ENCODE measurements at places on chromosomes 1 and 21.

- DNase-seq, result no peak
Measured at GRCh38 chr1:78298349-78298748, 192.4 kb upstream of the PTGFR start.

DNA sequence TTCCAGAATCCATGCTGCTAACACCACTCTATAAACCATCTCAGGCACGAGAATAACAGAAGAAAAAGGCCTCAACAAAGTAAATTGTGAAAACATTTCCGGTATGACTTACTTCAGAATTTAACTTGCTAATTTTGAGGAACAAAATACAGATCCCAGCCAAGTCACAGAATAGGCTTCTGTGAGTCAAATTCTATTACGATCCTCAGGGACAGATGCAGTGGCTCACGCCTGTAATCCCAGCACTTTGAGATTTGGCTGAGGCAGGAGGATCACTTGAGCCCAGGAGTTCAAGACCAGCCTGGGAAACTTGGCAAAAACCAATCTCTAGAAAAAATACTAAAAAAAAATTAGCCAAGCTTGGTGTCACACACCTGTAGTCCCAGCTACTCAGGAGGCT lies 8.8 kb upstream of the CCDC27 start:
- DNase-seq, result no peak

DNA sequence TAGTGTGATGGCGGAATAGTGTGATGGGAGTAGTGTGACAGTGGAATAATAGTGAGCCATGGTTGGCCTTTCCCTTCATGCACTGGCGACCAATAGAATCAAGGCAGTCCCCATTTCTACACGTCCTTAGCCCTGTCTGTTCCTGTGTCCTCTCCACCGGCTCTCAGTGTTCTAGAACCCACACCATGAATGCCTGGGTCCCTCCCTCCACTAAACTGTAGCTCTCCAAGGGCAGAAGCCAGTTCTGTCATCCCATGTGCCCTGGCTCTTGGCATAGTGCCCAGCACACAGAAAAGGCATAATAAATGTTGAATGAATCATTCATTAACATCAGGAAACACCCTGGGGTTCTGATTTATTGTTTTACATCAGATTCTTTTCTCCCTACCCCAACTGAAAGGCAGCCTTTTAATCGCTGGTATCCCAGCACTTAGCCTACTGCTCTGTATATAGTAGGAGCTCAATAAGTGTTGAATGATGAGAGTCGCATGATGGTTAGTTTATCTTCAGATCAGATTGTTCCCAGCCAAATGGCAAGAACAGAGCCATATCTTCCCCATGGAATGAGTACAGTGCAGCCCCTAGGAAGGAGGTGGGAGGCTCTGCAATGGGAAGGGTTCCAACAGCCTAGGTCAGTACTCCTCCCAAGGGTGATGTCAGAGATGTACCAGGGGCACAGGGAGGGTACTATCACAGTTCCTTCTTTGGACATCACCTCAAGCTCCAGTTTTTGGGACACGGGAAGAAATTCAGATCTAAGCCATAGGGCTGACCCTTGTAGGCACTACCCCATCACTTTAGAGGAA lies 325.7 kb downstream of the HHAT start:
- DNase-seq, result no peak

DNA sequence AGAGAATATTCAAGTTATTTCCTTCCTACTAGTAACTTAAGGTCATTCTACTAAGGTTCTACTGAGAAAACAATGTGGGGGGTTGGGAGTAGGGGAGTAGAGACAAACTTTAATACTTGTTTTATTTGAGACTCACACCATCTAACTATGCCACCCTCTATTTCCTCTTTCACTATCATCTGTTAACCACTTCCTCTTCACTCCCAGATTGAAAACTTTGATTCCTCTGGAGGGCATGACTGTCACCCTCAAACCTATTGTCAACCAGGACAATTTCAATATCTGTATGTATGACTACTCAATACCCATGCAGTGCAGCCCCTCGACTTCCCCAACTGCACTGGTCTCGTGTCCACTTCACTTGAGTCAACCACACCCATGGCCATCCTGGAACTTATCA lies 165.6 kb upstream of the POGK start:
- DNase-seq, result no peak

DNA sequence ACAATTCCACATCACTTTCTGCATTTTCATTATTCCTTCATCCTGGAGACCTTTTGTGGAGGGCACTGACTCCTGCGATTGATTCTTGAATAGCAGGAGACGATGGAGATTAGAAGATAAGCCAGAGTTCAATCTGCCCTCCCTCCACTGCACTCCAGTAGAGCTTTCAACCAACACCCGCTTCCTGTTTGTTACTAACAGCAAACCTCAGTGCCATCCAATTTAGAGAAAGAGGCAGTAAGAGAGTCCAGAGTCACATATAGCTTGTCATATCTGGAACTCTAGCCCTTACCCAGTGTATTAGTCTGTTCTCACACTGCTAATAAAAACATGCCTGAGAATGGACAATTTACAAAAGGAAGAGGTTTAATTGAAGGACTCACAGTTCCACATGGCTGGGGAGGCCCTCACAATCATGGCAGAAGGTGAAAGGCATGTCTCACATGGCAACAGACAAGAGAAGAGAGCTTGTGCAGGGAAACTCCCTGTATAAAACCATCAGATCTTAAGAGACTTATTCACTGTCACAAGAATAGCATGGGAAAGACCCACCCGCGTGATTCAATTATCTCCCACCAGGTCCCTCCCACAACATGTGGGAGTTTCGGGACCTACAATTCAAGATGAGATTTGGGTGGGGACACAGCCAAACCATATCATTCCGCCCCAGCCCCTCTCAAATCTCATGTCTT lies 55.9 kb downstream of the PCBP3 start:
- no peak for DNase-seq

DNA sequence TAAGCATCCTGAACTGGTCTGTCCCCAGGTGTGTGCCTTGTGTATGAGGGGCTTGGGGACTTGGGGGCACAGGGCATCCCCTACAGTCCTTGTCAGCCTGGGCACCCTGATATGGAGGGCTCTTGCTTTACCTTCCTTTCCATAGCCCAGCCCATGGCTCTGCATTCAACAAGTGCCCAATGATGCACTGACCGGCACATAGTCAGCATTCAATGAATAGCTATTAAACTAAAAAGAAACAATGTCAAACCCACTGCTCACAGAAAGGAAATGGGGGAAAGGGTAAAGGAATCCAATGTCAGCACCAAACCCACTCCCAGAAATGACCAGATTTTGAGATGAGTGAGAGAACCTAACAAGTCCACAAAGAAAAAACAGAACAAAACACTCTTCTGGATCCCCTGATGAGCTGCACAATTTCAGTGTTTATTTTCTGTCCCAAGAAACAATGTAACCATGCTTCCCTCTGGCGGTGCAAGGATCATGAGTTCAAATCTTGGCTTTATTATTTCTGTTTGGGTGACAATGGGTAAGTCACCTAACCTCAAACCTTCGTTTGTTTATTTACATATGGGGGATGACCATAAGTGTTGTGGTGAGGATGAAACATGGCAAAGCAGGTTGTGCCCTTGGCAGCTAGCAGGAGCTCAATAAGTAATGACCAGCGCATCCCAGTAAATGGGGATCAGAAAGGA lies 22.0 kb downstream of the SYT6 start:
- no peak for DNase-seq

GRCh38 chr1:94831641-94832040 lies 11.5 kb downstream of the SLC44A3 start:
- DNase-seq, result no peak

- DNase-seq, result no peak
Measured at GRCh38 chr1:80462006-80462405, 1338.7 kb upstream of the ADGRL2 start.

GRCh38 chr1:2311184-2312032 lies 79.9 kb downstream of the MORN1 start:
- DNase-seq, result peak; percentile 54

DNA sequence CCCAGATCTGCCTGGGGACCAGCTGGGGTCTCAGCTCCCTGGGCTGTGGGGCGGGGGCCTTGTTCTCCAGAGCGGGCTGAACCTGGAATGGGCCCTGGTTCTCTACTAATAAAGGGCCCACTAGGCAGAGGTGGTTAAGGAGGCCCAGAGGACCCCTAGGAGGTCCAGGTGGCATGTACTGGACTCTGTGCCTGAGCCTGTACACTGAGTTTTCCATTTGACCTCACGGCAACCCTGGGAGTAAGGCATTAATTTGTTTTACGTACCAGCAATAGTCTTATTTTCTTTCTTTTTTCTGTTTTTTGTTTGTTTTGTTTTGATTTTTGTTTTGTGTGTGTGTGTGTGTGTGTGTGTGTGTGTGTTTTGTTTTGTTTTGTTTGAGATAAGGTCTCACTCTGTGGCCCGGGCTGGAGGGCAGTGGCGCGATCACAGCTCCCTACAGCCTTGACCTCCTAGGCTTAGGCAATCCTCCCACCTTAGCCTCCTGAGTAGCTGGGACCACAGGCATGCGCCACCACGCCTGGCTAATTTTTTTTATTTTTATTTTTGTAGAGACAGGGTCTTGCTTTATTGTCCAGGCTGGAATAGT lies 19.6 kb upstream of the FAM131C start:
- no peak for DNase-seq

DNA sequence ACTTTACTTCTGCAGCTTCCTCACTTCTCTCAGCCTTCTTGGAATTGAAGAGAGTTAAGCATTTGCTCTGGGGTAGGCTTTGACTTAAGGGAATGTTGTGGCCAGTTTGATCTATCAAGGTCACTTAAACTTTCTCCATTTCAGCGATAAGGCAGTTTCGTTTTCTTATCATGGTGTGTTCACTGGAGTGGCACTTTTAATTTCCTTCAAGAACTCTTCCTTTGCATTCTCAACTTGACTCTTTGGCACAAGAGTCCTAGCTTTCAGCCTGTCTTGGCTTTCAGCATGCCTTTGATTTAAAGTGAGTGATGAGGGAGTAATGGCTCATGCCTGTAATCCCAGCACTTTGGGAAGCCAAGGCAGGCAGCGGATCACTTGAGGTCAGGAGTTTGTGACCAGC lies 38.7 kb downstream of the HS2ST1 start:
- no peak for DNase-seq

DNA sequence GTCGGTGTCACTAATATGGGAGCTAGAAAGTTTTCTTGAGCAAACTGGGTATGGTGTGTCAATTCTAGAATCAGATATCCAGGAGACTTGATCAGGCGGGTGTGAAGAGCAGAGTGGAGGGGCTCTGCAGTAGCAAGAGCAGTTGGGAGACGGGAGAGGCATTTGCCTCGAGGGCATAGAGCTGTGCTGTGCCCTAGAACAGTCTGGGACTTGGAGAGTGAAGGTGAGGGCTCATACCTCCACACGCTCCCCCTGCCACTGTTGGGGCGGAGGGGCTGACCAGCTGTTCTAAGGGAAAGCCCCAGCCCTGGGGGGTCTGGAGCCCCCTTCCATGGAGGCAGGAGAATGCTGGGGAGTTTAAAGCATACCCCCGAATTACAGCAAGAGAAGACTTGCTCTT lies 33.8 kb downstream of the SIM2 start:
- no peak for DNase-seq

- DNase-seq, result peak; percentile 32
Measured at GRCh38 chr1:13700521-13701270, 708 bp downstream of the PRDM2 start.

DNA sequence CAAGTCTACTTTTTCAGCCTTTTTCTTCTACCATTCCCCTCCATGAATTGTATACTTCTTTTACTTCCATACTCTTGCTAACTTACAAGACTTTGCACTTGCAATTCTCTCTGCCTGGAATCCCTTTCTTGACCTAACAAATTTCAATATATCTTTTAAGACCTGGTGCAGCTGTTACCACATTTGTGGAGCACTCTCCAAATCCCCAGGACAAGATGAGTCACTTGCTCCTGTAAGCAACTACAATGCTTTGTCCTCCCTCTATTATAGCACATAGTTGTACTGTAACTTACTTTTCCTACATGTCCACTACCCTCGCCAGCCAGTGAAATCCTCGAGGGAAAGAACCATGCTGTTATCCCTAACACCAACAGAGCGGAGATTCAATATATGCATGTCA lies 43.1 kb downstream of the WARS2 start:
- DNase-seq, result no peak

GRCh38 chr1:113191579-113192076 lies 118.6 kb downstream of the LRIG2 start:
- DNase-seq, result no peak
